ENCODE measurements at places on chromosomes 7 and 10.

GRCh38 chr7:129607471-129608120 lies 3.9 kb upstream of the NRF1 start:
- peak; percentile 46 for DNase-seq

- DNase-seq = no peak
Measured at GRCh38 chr10:22849077-22849805, 78.6 kb upstream of the ARMC3 start.

GRCh38 chr7:28551331-28551730 lies 139.0 kb downstream of the CREB5 start:
- no peak for DNase-seq

GRCh38 chr7:92834507-92835260 lies 1.7 kb downstream of the CDK6 start:
- no peak for DNase-seq

GRCh38 chr7:102079140-102080018 lies 207.3 kb upstream of the SH2B2 start:
- no peak for DNase-seq

GRCh38 chr10:3195286-3195685 lies 22.7 kb upstream of the PITRM1 start:
- no peak for DNase-seq

- DNase-seq = no peak
Measured at GRCh38 chr7:98626460-98627412, 9.7 kb downstream of the NPTX2 start.

DNA sequence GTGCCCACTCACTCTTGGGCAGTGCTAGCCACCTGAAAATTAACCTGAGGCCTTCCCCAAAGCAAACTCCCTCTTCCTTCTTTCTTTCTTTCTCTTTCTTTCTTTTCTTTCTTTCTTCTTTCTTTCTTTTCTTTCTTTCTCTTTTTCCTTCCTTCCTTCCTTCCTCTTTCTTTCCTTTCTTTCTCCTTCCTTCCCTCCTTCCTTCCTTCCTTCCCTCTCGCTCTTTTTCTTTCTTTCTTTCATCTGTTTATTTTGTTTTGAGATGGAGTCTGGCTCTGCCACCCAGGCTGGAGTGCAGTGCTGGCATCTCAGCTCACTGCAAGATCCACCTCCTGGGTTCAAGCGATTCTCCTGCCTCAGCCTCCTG lies 17.0 kb upstream of the KPNA7 start:
- no peak for DNase-seq

- DNase-seq = no peak
Measured at GRCh38 chr7:9149499-9150082, 716.2 kb downstream of the NXPH1 start.

DNA sequence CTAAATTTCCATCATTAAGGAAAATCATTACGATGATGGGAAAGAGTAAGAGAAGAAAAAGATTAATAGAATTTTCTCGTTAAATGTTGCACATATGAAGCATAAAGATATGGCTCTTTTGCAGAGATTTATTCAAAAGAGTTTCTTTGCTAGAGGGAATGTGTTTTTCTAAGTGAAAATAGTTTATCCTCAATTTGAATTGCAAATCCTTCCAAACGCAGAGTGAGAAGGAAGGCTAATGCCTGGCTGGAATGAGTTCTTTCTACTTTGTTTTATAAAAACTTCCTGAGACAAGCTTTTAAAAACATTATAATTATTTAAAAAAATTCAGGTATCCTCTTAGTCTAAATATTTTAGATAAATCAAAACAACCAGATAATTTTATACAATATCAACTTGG lies 14.2 kb downstream of the CYP26A1 start:
- DNase-seq = no peak

Data from stimulated activated CD4-positive, alpha-beta T cell treated with anti-CD3 and anti-CD28 coated beads, Interleukin-4, amount 100 ng/mL, for 48 hours (primary cell).